ENCODE measurements at places on chromosomes 11 and 22.

DNA sequence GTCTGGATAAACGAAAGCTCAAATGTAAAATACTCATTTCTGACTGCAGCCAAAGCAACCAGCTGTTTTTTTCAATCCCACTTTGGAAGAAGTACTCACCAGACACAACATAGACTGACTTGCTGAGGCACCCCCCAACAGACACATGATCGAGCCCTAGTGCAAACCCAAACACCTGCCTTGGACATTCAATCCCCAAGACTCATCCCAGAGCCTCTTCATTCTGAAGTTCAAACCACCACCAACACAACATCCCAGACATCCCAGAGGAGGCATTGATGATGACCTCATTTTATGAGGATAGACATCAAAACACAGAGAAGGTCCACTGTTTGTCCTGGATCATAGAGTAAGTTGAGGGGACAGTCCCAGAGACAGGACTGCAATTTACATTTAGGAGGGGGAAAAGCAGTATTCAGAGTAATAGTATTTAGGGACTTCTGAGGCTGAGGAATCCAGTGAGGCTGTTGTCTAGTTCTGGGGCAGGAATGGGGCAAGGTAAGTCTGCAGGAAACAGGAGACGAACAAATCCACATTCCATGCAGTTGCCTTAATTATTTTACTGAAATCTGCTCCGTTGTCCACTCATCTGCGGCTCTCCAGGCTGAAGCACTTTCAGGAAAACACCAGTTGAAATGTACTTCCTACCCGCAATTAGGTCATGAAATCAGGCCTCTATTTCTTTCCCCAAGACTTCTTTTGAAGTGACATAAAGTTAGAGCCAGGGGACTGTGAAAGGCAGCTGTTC is 54.8 kb downstream of the CLPB start:
- no peak for DNase-seq

DNA sequence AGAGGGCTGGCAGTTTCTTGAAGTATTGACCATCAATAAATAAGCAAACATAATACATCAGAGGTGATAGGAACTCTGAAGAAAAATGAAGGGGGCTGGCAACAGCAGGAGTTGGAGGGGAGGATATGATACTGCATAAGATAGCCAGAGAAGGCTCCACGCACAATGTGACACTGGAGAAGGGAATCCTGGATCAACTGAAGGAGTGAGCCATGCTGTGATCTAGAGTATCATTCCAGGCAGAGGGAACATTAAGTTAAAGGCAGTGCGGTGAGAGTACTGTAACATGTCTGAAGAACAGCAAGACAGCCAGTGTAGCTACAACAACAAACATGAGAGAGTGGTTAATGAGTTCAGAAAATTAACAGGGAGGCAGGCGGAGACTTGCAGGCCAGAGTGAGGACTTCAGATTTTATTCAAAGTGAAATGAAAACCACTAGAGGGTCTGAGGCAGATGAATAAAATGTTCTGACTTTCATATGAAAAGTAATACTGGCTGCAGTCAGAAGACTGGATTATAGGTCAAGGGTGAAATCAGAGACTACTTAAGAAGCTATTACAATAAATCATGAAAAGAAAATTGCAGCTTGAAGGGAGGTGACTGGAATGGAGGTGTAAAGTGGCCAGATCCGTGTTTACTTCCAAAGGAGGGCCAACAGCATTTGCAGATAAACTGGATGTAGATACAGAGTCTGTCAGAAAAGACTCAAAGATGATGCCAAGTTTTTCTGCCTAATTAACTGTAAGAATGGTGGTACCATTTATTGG is 49.4 kb downstream of the RRAS2 start:
- no peak for DNase-seq

DNA sequence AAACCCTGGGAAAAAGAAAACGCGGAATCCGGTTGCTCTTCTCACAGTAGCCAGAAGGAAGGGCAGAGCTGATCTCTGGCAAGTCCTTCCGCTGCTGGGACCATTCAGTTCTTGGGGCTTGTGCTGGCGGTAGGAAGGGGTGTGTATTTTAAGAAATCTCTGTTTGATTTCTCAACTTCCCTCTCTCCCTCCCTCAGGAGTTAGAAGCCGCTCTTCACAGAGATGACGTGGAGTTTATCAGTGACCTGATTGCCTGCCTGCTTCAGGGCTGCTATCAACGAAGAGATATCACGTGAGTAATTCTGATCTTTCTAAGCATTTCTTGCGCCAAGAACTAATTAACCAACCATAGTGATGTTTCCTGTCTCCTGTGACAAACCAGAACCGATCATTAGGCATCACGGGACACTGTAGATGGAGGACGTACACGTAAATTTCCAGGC is 85.9 kb upstream of the SLC25A18 start:
- DNase-seq: no peak

DNA sequence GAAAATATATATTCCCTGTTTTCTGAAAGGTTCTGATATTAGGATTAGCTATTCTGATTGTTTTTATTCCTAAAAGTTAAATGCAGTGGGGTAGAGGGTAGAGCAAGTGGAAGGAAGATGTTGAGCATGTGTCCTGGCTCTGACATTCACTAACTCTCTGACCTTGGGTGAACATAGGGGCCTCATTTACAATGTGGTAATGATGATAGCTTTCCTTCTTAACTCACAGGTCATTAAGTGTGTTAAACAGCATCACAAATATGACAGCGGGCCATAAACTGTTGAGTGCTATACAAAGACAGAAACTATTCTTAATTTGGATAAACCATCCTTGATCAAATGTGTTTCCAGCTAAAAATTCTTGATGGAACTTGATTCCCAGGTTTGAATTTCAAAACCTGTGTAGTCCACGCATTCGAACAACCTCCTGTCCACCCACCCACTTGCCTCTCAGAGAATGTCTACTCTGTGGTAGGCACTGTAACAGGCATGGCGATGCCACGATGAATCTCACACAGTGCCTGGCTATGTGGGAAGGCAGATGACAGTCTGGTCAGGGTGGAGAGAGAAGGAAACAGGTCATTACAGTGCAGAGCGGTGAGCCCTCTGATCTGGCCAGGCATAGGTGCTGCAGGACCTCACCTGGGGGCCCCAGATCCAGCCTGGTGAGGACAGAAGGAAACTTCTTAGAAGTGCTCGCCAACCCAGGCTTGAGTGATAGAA is 19.3 kb upstream of the PEX26 start:
- DNase-seq: no peak

DNA sequence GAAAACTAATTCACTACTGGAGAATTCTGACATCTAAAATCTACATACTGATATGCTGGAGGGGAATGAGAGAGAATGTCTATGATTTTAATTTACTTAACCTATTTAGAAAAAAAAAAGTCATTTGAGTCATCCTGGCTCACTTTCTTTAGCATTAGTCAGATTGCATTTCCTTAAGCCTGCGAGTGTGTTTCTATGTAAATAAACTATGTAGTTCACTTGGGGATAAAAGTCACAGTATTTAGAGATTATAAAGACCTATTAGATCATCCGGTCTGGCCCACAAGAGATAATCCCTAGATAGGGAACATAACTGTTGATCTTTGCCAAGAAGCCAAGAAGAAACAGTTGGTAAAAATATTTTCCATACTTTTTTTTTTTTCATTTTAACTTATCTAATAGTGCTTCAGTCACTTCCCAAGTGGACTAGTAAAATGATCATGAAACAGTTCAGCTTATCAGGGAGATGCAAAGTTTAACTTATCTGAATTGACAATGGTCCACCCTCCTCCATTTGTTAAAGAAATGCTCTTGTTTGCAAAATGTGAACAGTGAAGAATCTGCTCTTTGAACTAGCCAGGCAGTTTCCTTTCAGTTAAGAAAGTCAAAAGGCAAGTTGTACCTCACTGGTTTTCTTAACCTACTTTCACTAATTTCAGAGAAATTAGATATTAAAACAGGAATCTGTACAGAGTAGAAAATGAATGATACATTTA is 21.2 kb upstream of the BLID start:
- DNase-seq: no peak

DNA sequence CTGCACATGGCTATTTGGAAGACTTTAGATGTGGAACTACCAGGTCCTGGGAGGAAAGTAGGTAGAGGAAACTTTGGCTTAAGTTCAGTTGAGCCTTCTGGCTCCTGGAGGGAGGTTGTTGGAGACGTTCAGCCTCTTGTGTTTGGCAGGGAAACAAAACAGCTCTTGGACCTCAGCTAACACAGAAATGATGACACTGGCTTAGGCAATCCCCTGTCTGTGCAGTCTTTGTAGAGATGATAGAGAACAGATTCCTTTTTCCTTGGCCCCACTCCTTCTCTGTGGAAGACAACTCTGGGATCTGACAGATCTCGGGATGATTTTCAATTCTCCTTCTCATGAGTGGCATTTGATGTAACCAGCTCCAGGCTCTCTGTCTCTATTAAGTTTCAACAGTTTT is 428.5 kb downstream of the TMEM135 start:
- DNase-seq: no peak

- no peak for DNase-seq
Measured at GRCh38 chr11:73137262-73137943, 4.7 kb downstream of the FCHSD2 start.

- no peak for DNase-seq
Measured at GRCh38 chr11:23569547-23569946, 709.3 kb upstream of the CCDC179 start.

DNA sequence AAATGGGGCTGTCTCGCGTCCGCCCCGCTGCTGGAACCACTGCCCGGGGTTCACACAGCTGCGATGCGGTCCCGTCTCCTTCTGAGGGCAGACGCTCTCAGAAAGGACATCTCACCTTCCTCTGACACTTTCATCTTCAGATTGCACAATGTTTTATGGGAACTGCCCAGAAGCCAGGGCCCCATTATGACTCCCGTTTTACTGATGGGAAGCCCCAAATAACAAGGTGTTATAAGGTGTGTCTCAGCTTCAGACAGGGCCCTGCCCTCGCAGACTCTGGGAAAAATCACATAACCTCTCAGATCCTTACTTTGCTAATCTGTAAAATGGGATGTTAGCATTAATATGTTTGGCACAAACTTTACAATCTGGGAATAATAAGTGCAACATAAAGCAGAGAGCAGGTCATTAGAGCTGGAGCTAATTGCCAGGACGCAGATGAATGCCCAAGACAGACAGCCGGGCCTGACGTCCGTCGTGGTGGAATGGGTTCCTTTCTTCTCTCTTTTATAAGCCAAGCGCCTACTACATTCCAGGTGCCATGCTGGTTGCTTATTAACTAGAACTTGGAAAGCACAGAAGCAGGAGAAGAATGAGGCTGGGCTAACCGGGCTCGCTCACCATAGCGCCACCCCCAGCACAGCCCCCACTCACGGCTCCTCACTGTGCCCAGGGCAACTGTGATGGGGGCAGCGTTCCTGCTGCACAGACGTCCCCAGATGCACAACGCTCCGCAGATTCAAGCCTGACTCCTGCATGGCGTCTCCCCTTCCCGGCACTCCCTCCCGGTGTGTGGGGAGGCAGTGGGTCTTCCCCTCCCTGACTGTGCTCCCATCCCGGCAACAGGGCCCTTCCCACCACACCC is 43.8 kb downstream of the TRMU start:
- no peak for DNase-seq
